ENCODE measurements at places on chromosomes 16 and 17. TPM values are rescaled to one million over a fixed set of nuclear protein-coding genes. Genes with fewer than 3 reads are reported as not detected.

DNA sequence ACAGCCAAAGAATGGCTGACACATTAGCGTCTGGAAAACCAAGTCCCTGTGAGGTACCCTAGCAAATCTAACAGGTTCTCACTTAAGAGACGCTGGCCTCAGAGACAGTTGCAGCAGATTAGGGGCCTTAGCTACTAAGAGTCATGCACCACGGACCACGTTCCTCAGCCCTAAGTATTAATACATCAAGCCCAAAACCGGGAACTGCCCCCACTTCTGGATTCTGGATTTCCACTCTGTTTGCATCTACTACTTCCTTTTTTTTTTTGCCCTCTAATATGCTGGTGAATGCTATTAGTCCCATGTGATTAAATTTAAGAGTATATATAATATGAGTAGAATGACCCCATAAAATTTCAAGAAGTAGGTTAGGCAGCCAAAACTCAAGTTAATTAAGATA, 775 bp upstream of the TERB1 start:
- DNase-seq: no peak
- no peaks in the 10 kb centered on the region for H3K27me3 ChIP-seq
- H3K27ac ChIP-seq: no peak overlapping the region
- H3K4me3 ChIP-seq: no peak overlapping the region
- no peaks in the 10 kb centered on the region for H3K4me1 ChIP-seq

The CDH5 gene
- not detected for total RNA-seq

GRCh38 chr17:64461788-64462187, 12.9 kb downstream of the MILR1 start:
- no peak overlapping the region for H3K4me3 ChIP-seq
- no peak for DNase-seq
- H3K27ac ChIP-seq: no peak overlapping the region
- no peaks in the 10 kb centered on the region for H3K27me3 ChIP-seq

GRCh38 chr16:49437344-49437743, 63.7 kb downstream of the C16orf78 start:
- no peak for DNase-seq
- no peak overlapping the region for H3K27ac ChIP-seq
- no peak overlapping the region for H3K4me3 ChIP-seq
- H3K36me3 ChIP-seq: no peaks in the 10 kb centered on the region
- H3K27me3 ChIP-seq: no peaks in the 10 kb centered on the region

The OR3A3 gene
- not detected for total RNA-seq

DNA sequence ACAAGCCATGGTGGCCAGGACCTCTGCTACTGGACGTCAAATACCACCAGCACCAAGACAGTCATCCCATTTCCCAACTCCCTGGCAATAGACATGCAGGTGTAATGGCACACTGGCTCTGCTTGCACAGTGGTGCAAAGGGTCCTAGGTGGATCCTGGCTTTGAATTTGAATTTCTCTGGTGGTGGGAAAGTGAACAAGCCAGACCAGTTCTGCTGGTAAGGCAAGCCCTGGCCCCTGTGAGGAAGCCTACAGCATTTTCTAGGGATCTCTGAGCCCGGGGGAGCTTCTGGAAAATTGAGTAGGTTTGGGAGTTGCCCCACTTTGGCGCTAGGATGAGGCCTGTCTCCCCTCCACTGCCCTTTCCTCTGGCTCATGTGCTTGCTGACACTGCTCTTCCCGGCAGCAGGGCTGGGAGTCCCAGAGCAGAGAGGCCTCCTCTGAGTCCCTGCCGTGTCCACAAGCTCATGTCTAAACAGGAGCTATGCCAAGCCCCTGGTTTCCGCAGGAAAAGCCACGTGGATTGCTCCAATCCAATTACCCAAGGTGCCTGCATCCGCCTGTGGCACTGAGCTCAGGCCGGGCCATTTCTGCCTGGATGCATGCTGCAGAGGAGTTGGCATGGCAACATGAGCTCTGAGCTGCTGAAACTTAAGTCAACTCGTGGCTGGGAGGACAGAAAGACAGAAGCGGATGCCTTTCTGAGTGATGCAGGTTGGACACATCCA, 67.0 kb downstream of the PRMT7 start:
- no peak for DNase-seq
- H3K27me3 ChIP-seq: no peaks in the 10 kb centered on the region
- no peak overlapping the region for H3K4me3 ChIP-seq
- no peak overlapping the region for H3K27ac ChIP-seq
- no peaks in the 10 kb centered on the region for H3K4me1 ChIP-seq
- no peaks in the 10 kb centered on the region for H3K36me3 ChIP-seq

The KRTAP4-16 gene
- not detected for total RNA-seq

DNA sequence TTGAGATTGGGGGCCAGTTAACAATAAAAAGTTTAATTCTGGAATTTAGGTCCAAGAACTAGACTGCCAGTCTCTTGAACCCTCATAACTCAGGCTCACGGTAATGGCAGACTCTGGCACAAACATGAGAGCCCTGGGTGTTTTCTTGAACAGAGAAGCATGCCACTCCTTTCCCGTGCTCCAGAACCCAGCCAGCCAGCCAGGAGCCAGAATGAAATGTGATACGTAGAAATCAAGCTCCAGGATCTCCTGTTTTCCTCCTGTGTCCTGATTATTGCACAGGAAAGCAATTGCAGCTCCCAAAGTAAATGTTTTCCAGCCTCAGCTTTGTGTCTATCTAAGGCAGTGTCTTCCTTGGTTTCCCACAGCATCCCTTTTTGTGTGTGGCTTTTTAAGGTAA, 46.2 kb upstream of the NOL11 start:
- H3K4me3 ChIP-seq: no peak overlapping the region
- H3K4me1 ChIP-seq: no peaks in the 10 kb centered on the region
- no peak overlapping the region for H3K27ac ChIP-seq
- peaks cover 19% of the 10 kb centered on the region for H3K36me3 ChIP-seq

GRCh38 chr16:20768121-20768520, 4.3 kb downstream of the ACSM3 start:
- H3K36me3 ChIP-seq: no peaks in the 10 kb centered on the region
- H3K4me1 ChIP-seq: no peaks in the 10 kb centered on the region
- no peak for DNase-seq
- no peaks in the 10 kb centered on the region for H3K27me3 ChIP-seq
- no peak overlapping the region for H3K27ac ChIP-seq
- no peak overlapping the region for H3K4me3 ChIP-seq

The KCNH6 gene
- 2.3 TPM for total RNA-seq

- peaks cover 22% of the 10 kb centered on the region for H3K36me3 ChIP-seq
- H3K27ac ChIP-seq: no peak overlapping the region
- no peak for DNase-seq
- peak overlapping the region; percentile 90 for H3K4me3 ChIP-seq
These were observed 573 bp downstream of the CTDNEP1 start for GRCh38 chr17:7250695-7251627.

DNA sequence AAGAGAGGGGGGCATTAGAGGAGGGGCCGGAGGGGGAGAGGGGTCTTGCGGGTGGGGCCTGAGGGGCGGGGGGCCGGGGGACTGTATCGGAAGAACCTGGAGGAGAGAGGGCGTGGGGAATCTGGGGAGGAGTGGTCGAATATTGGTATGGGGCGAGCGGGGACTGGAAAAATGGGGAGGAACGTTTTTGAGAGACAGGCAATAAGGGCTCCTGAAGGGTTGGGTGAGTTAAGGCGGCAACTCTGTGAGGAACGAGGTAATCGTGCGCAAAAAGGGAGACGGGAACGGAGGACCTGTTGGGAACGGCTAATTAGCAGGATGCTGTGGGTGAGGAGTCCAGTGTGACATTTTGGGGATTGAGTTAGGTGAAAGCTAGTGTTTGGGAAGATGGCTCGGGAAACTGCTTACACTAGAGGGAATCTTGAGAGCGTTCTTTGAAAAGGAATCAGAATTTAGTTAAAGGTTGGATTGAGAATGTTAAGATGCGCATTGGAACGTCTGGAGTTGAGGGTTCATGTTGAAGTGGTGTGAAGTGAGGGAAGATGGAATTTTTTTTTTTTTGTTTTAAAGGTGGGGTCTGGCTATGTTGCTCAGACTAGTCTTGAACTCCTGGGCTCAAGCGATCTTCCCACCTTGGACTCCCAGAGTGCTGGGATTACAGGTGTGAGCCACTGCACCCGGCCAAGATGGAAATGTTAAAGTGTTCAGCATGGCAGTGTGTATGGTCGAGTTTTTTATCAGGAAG, 662 bp downstream of the WIPF2 start:
- no peaks in the 10 kb centered on the region for H3K36me3 ChIP-seq
- peak overlapping the region; percentile 5 for H3K27ac ChIP-seq
- H3K27me3 ChIP-seq: no peaks in the 10 kb centered on the region
- H3K4me1 ChIP-seq: no peaks in the 10 kb centered on the region
- peak overlapping the region; percentile 85 for H3K4me3 ChIP-seq
- no peak for DNase-seq

GRCh38 chr16:75116081-75116910, at the start of gene LDHD:
Gene LDHD, minus strand, starts transcription at chr16:75116780. Its CDS starts 60 bp downstream, at chr16:75116720.
- no peak within 1 kb of the TSS for H3K27ac ChIP-seq
- peak within 1 kb of the TSS; percentile 72 for H3K4me3 ChIP-seq
- peak; percentile 88 for DNase-seq

GRCh38 chr17:10815319-10815718, 11.4 kb upstream of the TMEM238L start:
- H3K4me3 ChIP-seq: no peak overlapping the region
- no peaks in the 10 kb centered on the region for H3K36me3 ChIP-seq
- no peak overlapping the region for H3K27ac ChIP-seq
- H3K4me1 ChIP-seq: no peaks in the 10 kb centered on the region
- no peak for DNase-seq

GRCh38 chr17:46157443-46158062, 35.7 kb downstream of the KANSL1 start:
- H3K4me3 ChIP-seq: no peak overlapping the region
- H3K36me3 ChIP-seq: peaks cover 9% of the 10 kb centered on the region
- peaks cover 10% of the 10 kb centered on the region for H3K4me1 ChIP-seq
- no peak overlapping the region for H3K27ac ChIP-seq
- no peaks in the 10 kb centered on the region for H3K27me3 ChIP-seq

GRCh38 chr16:66130296-66130905, 236.1 kb upstream of the CDH5 start:
- peaks cover 3% of the 10 kb centered on the region for H3K4me1 ChIP-seq
- no peak overlapping the region for H3K27ac ChIP-seq
- H3K36me3 ChIP-seq: no peaks in the 10 kb centered on the region
- no peak overlapping the region for H3K4me3 ChIP-seq
- no peaks in the 10 kb centered on the region for H3K27me3 ChIP-seq

DNA sequence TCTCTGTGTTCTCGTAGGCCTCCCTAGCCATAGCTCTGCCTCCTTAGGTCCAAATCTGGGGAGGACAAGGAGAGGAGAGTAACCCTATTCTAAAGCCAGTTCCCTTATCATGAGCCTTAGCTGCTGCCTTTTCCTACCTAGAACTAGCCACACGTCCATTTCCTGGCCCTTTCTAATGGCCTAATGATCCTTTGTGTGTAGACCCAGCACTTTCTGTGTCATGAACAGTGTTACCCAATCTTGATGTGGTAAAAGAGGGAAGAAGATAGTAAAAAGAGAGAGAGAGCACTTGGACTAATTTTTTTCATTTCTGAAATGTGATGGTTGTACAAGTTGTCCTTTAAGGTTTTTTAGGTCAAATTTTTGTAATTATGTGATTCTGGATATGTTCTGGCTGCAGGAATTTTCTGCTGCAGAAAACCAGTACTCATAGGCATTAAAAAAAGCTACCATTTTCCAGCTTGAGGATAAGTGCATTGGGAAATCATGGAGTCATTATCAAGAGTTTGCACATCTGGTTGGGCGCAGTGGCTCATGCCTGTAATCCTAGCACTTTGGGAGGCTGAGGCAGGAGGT, 18.2 kb downstream of the CASC3 start:
- H3K4me1 ChIP-seq: no peaks in the 10 kb centered on the region
- peaks cover 26% of the 10 kb centered on the region for H3K36me3 ChIP-seq
- H3K27me3 ChIP-seq: no peaks in the 10 kb centered on the region
- H3K4me3 ChIP-seq: no peak overlapping the region
- no peak for DNase-seq

DNA sequence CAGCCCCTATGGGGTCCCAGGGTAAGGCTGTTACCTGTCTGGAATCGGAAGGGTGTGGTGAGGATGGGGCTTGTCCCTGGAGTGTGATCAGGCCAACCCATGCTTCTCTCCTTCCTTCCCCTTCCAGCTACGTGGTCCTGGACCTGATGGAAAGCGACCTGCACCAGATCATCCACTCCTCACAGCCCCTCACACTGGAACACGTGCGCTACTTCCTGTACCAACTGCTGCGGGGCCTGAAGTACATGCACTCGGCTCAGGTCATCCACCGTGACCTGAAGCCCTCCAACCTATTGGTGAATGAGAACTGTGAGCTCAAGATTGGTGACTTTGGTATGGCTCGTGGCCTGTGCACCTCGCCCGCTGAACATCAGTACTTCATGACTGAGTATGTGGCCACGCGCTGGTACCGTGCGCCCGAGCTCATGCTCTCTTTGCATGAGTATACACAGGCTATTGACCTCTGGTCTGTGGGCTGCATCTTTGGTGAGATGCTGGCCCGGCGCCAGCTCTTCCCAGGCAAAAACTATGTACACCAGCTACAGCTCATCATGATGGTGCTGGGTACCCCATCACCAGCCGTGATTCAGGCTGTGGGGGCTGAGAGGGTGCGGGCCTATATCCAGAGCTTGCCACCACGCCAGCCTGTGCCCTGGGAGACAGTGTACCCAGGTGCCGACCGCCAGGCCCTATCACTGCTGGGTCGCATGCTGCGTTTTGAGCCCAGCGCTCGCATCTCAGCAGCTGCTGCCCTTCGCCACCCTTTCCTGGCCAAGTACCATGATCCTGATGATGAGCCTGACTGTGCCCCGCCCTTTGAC, 2.4 kb downstream of the MAPK7 start:
- H3K4me3 ChIP-seq: peak overlapping the region; percentile 18
- no peak overlapping the region for H3K27ac ChIP-seq
- no peak for DNase-seq
- H3K36me3 ChIP-seq: peaks cover 63% of the 10 kb centered on the region
- H3K4me1 ChIP-seq: no peaks in the 10 kb centered on the region
- no peaks in the 10 kb centered on the region for H3K27me3 ChIP-seq

DNA sequence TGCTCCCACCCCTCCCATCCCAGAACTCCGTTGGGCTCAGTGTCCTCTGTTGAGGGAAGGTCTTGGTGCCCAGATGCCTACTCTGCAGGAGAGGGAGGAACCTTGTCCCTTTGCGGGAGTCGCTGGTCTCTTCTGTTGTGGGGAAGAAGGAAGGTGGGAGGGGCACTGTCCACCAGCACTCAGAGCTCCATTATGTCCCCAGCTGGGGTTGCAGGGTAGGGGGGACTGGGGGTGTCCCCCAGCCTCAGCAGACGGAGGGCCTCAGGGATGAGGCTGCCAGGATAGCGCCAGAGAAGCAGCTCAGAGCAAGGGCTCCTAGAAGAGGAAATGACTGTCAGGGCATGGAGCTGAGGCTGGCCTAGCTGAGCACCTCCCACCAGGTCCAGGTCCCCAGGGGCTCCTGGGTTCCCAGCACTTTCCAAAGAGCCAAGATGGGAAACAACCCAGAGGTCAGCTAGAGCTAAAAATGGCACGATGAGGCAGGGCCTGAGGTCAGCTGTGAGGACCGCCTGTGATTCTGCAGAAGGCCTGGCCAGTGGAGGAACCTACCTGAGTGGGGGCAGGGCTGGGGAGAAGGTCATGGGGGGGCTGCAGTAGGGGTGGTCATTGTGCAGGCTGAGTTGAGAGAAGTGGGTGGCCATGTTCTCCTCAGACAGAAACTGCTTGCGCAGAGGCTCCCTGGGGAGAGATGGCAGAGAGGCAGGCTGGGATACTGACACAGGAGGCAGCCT, 893 bp downstream of the HCFC1R1 start:
- peak overlapping the region; percentile 66 for H3K27ac ChIP-seq
- H3K36me3 ChIP-seq: peaks cover 15% of the 10 kb centered on the region
- H3K4me3 ChIP-seq: peak overlapping the region; percentile 96
- no peak for DNase-seq
- no peaks in the 10 kb centered on the region for H3K27me3 ChIP-seq
- peaks cover 2% of the 10 kb centered on the region for H3K4me1 ChIP-seq

The GPRC5C gene
- 15.5 TPM for total RNA-seq

- H3K4me3 ChIP-seq: no peak overlapping the region
- no peaks in the 10 kb centered on the region for H3K4me1 ChIP-seq
These were observed 953.2 kb upstream of the CDH8 start for GRCh38 chr16:62989480-62989879.
